ENCODE measurements at places on chromosomes 7 and 10.

- no peak for DNase-seq
These were observed 24.1 kb downstream of the PDLIM1 start for GRCh38 chr10:95266674-95267095.

GRCh38 chr7:116554911-116555310 lies 30.1 kb downstream of the CAV1 start:
- DNase-seq, result no peak

GRCh38 chr10:6494442-6494819 lies 85.6 kb downstream of the PRKCQ start:
- no peak for DNase-seq

- DNase-seq, result no peak
These were observed 12.4 kb downstream of the DYNC1I1 start for GRCh38 chr7:95784796-95785195.

DNA sequence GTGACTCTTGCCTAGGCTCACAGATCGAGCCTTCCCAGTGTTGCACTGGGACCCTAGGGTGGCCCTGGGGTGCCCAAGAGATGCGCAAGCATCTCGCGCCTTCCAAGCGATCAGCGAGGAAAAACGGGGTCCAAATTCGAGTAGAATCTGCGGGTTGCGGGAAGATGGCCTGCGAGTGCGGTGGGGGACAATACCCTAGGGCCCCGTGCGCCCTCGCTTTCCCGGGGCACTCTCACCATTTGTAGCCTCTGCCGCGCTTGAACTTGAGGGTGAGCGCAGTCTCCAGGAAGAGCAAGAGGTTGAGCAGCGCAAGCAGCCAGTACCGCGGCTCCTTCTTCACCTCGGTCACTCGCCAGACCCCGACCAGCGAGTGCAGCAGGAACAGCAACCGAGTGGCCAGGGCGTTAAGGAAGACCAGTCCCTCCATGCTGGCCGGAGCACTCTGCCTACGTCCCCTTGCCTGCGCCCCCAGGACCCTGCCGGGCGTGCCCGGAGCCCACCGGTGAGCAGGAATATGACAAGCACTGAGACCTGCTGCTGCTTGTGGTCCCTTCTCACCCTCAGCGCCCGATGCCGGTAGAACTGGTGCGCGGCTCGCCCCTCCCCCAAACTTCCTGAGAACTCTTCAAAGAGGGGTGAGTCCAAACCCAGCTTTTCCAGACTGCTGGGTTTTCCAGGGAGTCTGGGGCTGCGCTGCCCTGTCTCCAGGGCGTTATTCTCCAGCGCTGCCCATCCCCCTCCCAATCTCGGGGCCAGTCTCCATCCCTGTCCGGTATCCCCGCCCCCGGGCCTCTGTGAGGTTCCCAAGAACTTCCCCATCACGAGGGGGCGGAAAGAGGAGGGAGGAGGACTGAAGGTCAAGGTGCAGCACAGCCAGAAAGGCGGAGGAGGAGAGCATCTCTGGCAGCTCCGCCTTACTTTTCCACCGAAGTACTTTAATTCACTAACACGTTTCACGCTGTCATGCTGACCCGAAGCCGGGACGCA lies at the start of gene TMEM26:
TSS of gene TMEM26 (minus strand) at position 727 of the 987 bp plus-strand sequence. CDS start at position 427, 300 bp downstream.
- DNase-seq, result no peak

DNA sequence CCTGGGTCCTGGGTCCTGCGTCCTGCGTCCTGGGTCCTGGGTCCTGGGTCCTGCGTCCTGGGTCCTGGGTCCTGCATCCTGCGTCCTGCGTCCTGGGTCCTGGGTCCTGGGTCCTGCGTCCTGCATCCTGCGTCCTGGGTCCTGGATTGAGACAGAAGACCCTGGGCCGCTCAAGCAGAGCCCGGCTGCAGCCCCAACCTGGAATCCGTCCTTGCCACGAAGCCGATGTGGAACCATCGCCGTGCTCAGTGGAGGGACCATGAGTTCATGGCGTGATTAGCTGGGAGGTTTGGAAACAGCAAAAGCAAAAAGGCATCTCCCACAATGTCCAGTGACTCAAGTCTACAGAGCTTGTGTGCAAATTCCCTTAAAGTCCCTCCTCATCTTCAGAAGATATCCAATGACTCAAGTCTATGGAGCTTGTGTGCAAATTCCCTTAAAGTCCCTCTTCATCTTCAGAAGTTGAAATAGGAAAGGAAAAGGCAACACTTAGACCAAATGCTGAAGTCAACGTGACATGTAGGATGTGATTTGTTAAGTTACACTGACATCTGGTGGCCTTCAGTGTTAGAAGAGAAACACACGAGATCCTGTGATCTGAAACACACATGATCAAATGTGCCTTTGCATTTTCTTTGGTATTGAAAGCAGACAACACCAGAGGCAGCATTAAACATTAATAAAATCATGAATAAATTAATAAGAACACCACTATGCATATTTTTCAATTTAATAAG lies 179.9 kb downstream of the PTPRN2 start:
- DNase-seq, result no peak

GRCh38 chr7:144884896-144885295 lies 49.0 kb upstream of the TPK1 start:
- no peak for DNase-seq

DNA sequence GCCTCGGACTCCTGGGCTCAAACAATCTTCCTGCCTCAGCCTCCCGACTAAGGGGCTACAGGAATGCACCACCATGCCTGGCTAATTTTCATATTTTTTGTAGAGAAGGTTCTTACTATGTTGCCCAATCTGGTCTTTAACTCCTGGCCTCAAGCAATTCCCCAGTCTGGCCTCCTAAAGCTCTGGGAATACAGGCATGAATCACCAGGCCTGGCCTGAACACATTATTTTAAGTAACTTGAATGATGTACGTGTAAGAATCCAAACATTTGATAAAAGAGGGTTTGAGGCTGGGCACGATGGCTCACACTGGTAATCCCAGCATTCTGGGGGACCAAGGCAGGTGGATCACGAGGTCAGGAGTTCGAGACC lies 13.0 kb upstream of the BAMBI start:
- DNase-seq, result no peak

DNA sequence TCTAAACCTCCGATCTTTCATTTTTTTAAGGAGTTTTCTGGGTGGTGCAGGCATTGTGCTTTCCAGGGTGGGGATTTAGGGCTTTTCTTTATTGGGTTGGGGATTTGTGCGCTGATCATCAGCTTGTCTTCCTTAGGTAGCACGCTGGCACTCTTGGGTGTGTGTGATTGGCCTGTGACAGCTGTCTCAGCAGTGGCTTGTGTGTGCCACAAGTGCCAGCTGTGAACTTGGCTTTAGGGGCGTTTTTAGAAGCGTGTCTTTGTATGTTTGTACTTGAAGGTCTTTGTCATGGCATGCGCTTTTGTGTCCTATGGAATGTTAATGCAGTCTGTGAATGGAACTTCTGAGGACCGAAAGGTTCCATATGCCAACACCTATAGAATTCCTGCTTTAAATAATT lies 788 bp downstream of the AKAP9 start:
- peak; percentile 47 for DNase-seq

DNA sequence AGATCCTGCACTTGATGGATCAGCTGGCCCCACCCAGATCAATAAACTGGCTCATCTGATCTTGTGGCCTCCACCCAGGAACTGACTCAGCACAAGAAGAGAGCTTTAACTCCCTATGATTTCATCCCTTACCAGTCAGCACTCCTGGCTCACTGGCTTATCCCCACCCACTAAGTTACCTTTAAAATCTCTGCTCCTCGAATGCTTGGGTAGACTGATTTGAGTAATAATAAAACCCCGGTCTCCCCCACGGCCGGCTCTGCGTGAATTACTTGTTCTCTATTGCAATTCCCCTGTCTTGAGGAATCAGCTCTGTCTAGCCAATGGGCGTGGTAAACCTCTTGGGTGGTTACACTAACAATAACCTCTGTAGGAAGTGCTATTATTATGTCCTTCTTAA lies 83.7 kb downstream of the MBL2 start:
- DNase-seq, result no peak

GRCh38 chr7:45136106-45137060 lies 21.2 kb upstream of the RAMP3 start:
- DNase-seq, result peak; percentile 68

DNA sequence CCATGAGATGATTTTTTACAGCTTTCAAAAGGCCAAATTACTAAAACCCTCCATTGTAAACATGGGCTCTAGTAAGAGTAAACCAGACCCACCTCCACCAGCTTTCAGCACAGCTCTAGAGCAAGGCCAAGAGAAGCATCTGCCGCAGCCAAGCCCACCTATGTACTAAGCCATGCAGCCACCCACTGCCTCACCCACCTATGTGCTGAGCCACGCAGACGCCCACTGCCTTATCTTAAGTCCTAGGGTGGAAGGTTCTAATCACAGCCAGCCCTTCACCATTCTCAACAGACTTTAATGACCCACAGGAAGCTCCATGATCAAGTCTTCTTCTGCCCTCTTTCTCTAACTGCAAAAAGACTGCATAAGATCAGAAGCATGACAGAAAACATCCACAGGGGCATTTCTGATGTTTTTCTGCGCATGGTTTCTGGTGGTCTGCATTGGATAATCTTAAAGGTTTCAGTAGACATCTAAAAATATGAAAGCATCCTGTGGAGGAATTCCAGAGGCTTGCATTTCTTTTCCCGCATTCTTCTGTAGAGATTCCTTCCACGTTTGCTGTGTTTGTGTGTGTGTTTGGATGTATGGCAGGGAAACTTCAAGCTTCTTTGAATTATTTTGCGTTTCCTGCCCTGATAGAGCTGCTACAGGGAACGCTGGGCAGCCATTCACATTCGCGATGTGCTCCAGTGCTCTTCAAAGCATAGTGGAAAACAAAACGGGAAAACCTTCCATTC lies 286.1 kb upstream of the KLF6 start:
- no peak for DNase-seq

GRCh38 chr10:14652067-14652466 lies 122.6 kb downstream of the FAM107B start:
- no peak for DNase-seq

DNA sequence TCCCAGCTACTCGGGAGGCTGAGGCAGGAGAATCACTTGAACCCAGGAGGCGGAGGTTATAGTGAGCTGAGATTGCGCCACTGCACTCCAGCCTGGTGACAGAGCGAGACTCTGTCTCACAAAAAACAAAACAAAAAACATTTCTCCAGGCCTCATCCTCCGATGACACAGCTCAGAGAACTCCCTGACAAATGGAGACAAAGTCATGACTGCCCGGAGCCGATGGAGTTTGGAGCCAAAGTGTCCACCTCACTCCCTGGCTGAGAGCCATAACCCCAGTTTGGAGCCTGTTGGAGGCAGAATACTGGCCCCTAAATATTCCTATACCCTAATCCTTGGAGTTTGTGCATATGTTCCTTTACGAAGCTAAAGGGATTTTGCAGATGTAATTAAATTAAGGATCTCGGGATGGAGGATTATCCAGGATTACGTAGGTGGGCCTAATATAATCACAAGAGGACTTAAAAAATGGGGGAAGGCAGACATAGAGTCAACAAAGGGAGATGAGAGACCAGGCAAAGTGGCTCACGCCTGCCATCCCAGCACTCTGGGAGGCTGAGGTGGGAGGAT lies 22.7 kb downstream of the SSC4D start:
- DNase-seq, result no peak

- DNase-seq, result no peak
These were observed 293.1 kb downstream of the ARHGAP12 start for GRCh38 chr10:31635415-31636065.

- DNase-seq, result no peak
These were observed 1.9 kb downstream of the VWC2 start for GRCh38 chr7:49775065-49775948.

GRCh38 chr10:121137533-121137932 lies 286.4 kb downstream of the WDR11 start:
- no peak for DNase-seq

- no peak for DNase-seq
These were observed 75.5 kb downstream of the MAP3K8 start for GRCh38 chr10:30509508-30509907.

- DNase-seq, result no peak
These were observed 819 bp downstream of the UNCX start for GRCh38 chr7:1233333-1234048.

DNA sequence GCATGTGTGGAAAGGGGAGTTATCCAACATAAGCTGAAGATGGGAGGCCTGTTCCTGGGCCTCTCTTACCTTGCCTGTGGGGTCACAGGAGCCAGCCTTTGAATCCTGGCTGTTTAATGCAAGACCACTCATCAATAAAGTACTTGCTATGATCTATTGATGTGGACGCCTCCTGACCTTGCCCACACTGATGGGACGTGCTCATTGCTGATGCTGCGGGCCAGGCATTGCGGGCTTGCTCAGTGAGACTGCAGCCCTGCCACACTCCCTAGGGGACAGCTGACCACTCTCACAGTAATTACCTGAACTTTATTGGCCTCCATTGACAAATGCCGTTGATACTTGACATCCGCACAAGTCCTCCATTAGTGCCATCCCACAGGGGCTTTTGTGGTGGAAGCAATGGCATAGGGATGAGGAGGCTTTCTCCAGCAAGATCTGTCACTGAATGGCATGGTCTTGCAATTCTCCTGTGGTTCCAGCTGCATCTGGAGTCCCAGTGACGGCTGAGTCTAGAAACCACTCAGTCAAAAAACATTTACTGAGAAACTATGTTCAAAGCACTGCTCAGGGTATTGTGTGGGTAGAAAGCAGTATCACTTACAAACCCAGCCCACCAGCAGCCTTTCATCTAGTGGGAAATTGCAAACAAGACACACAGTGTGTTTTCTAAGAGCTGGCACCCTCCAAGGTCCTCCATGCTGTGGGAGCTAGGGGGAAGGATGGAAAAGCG lies 135.1 kb upstream of the YAE1 start:
- DNase-seq, result no peak

- DNase-seq, result no peak
These were observed 84.1 kb downstream of the CCSER2 start for GRCh38 chr10:84412482-84412881.

GRCh38 chr10:25747084-25747483 lies 186.9 kb upstream of the MYO3A start:
- no peak for DNase-seq

DNA sequence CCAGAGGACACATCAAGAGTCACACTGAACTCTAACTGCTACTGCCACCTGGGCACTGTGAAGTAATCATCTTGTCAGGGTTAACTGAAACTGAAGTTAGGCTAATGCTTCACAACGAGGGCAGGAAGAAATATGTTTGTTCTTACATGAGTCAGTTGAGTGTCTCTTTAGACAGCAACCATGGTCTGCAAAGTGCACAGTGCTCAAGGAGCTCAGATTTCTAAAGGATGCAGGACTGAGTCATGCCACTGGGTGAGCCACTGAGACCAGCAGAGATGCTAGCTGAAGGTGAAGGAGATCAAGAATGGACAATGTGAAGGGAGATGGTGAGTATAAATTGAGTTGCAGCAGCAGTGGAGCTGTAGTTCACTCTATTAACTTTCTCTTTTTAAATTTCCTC lies 76.0 kb upstream of the CTTNBP2 start:
- no peak for DNase-seq

GRCh38 chr10:17425584-17426262 lies 28.7 kb downstream of the ST8SIA6 start:
- DNase-seq, result peak; percentile 21

- DNase-seq, result peak; percentile 16
These were observed 4.1 kb upstream of the NT5C2 start for GRCh38 chr10:103197174-103197573.

DNA sequence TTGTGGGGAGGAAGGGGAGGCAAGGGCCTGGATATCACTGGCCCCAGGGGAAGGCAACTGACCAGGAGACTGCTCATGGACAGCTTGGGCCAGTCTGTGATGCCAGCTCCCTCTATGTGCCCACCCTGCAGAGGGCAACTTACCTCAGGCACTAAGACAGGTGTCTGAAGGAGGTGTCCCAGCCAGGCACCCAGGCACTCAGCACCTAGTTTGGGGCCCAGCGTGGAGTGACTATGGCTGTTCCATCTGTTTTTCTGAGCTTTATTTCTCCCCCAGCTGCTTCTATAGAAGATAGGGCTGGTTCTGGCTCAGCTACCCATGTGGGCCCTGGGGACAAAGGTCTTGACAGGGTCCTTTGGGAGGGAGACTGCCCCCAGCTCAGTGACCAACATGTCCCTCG lies 150.6 kb upstream of the PCBD1 start:
- no peak for DNase-seq
